CD4-positive, alpha-beta T cell (primary cell): ENCODE measurements at places on chromosomes 4 and X.

DNA sequence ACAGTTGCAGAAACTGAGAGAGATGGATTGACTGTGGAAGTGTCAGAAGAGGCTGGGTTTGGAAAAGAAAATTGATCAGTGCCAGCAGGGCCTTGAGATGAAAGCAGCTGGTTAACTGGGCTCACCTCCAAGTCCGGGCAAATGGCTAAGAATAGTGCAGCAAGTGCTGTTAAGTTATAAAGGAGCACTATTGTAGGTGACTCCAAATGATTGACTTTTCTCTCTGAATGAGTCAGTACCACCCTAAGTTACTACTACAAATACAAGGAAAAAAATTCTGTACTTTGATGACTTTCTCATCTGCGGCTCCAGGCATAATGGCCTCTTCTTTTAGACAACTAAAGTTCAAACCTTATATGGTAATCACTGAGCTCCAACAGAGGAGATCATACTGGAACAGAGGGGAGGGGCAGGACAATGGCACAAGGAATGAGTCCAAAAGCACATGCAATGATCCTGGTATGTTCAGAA, 733.4 kb upstream of the INTU start:
- DNase-seq: no peak

DNA sequence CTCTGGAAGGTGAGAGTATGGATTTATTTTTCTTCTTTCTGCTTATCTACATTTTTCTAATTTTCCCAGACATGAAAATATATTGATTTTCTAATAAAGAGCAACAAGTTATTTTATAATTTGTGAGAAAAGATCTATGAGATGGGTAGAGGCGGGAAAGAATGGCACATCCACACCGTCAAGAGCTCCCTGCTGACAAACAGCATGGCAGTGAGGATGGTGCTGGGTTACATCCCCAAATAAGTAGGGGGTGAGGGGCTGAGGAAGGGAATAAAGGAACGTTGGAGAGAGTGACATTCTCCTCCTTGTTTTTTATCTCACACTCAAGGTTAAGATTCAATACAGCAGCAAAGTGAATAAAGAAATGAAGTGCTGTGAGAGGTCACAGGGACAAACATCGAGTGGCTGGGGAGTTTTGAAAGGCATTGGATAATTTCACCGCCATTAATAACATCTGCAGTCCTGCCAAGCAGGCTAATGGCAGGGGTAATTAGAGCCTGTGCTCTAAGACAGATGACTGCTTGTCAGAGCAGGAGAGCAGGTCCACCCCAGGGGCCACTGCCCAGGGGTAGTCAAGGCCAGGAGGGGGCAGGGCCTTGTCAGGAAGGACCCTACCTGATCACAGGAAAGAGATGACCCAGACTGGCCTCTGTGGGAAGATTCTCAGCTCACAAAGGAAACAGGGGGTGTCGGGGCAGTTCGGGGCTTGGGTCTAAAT, 323.8 kb downstream of the FBXW7 start:
- DNase-seq: no peak

DNA sequence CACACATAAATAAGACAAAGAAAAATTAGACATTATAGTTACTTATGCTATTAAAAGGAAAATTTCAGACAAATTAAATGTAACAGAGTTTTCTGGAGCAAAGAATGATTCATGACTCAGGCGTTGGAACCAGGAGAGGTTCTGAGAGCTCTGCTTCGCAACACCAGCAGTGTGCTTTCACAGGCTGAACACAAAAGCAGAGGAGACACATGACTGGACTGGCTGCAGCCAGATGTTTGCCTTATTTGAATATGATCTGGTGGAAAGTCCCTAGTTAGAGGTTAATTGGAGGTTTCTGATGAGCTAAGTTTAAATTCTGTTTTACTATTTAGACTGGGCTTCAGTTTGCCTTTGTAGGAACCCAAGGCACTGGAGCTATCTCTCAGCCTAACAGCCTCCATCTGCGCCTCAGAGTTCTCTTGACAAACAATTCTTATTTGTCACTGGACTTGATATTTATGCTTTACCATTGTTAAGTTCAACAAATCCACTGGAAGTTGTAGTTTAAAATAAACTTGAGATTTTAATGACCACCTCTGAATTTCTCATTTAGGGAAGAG, 16.2 kb downstream of the BOD1L1 start:
- no peak for DNase-seq

DNA sequence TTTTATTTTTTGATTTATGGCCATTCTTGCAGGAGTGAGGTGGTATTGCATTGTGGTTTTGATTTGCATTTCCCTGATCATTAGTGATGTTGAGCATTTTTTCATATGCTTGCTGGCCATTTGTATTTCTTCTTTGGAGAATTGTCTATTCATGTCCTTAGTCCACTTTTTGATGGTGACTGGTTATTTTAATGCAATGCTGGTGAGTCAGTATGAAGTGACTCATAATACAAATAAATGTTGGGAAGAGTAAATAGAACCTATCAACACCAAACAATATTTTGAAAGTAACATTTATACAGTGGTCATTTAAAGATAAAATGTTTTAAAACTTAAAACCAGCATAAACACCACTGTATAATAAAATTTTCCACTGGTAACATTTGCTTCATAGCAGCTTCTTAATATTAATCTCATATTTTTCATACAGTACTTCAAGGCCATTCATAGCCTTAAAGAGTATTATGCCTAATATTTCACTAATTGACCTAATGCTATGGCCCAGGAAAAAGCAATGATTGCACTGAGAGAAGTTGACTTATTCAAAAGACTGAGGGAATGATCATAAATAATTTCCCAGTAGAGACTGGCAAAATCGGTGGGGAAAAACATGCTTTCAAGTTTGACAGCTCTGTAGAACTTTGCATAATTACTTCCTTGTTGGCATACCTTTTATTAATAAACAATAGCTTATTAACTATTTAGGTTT, 33.9 kb downstream of the CASK start:
- DNase-seq: no peak

GRCh38 chr4:54819034-54819433, 161.3 kb downstream of the KIT start:
- DNase-seq: no peak
